Activated T-helper 2 cell treated with anti-CD3 and anti-CD28 coated beads, Interferon-gamma antibody, Interleukin-2, Interleukin-4, amounts not matched to agents 10 μg/mL and 5 μg/mL and 100 μg/mL, durations not matched to agents 14 hours and 24 hours and 36 hours (primary cell): ENCODE measurements at places on chromosomes 1 and 21. TPM values are rescaled to one million over a fixed set of nuclear protein-coding genes. Genes with fewer than 3 reads are reported as not detected.

GRCh38 chr21:34227386-34227852 is 136.4 kb upstream of the KCNE2 start:
- H3K4me3 ChIP-seq: no peak overlapping the region
- H3K36me3 ChIP-seq: no peaks in the 10 kb centered on the region
- H3K4me1 ChIP-seq: no peaks in the 10 kb centered on the region
- H3K27ac ChIP-seq: no peak overlapping the region

DNA sequence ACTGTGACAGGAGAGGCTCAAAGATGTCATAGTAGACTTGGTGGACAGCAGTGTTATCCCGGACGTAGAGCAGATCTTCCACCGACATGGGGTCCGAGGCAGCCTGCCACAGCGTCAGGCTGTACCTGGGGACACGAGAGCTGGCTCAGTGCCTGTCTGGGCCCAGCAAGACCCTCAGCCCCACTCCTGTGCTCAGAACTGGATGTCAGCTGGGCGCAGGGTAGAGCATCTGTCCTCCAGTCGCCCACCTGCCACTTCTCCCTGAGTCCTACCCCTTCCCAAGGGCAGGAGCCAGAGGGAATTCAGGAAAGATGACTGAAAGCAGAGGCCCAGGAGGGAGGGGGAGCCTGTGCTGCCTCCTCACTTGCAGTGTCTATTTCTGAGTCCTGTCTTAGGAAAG is 11.7 kb downstream of the FAM151A start:
- DNase-seq: no peak
- H3K36me3 ChIP-seq: no peaks in the 10 kb centered on the region
- H3K27ac ChIP-seq: no peak overlapping the region

DNA sequence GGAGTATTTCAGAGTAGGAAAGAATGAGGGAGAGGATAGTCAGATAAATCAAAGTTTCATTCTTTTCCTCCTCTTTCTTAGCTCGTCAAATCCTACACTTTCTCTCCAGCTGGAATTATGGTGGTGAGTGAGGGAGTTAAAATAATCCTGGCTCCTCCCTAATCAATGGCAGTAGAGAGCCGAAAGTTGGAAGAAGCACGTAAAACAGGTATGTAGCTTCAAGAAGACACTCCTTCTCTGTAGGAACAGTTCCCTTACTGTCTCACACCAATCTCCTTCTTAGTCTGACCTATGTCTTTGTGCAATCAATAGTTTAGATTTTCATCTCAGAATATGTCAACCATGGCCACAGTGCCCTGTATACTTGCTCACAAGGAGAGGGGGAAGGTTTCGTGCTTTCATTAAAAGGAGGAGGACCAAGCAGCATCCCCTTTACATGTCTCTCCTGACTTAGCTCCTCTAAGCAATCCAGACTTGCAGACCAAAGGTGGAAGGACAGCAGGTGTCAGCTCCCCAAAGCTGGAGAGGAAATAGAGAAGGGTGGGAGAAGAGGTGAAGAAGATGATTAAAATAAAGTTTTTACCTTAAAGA is 878 bp downstream of the MINDY1 start:
- H3K27ac ChIP-seq: peak overlapping the region; percentile 96
- peak overlapping the region; percentile 98 for H3K4me3 ChIP-seq
- peaks cover 61% of the 10 kb centered on the region for H3K4me1 ChIP-seq
- H3K27me3 ChIP-seq: no peaks in the 10 kb centered on the region
- peaks cover 21% of the 10 kb centered on the region for H3K36me3 ChIP-seq

- peak overlapping the region; percentile 98 for H3K27ac ChIP-seq
- H3K36me3 ChIP-seq: peaks cover 59% of the 10 kb centered on the region
- H3K4me3 ChIP-seq: peak overlapping the region; percentile 98
- DNase-seq: no peak
Measured at GRCh38 chr1:204410688-204411450, 748 bp downstream of the PPP1R15B start.

GRCh38 chr1:60847391-60847790 is 235.0 kb upstream of the NFIA start:
- no peak overlapping the region for H3K27ac ChIP-seq
- H3K4me3 ChIP-seq: no peak overlapping the region
- no peak for DNase-seq

- no peaks in the 10 kb centered on the region for H3K4me1 ChIP-seq
- no peaks in the 10 kb centered on the region for H3K36me3 ChIP-seq
- H3K27ac ChIP-seq: no peak overlapping the region
- no peak for DNase-seq
Measured at GRCh38 chr1:185917646-185918045, 183.5 kb downstream of the HMCN1 start.

DNA sequence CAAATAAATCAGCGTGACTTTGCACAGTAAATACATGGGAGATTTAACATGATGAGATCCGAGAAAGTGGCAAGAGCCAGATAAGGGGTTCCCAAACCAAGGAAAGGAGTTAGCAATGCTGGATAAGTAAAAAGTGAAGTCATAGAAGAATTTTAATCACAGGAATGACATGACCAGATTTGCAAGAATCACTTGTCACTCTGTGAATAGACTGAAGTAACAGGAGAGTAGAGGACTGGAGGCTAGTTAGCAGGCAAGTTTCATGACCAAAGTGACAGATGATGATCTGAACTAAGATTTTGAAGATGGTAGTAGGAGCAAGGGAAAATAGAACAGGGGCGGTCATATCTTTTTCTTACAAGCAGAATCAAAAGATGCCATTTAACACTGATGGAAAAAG is 8.4 kb downstream of the CFH start:
- H3K36me3 ChIP-seq: no peaks in the 10 kb centered on the region
- H3K27me3 ChIP-seq: no peaks in the 10 kb centered on the region
- DNase-seq: no peak
- peaks cover 3% of the 10 kb centered on the region for H3K4me1 ChIP-seq
- H3K27ac ChIP-seq: no peak overlapping the region
- H3K4me3 ChIP-seq: no peak overlapping the region

MAPKAPK2 gene
- total RNA-seq: 92.3 and 98.8 TPM in 2 replicates

KIAA1614 gene
- total RNA-seq: 0.09 and 0.14 TPM in 2 replicates
